ENCODE measurements at places on chromosomes 11 and 22.

DNA sequence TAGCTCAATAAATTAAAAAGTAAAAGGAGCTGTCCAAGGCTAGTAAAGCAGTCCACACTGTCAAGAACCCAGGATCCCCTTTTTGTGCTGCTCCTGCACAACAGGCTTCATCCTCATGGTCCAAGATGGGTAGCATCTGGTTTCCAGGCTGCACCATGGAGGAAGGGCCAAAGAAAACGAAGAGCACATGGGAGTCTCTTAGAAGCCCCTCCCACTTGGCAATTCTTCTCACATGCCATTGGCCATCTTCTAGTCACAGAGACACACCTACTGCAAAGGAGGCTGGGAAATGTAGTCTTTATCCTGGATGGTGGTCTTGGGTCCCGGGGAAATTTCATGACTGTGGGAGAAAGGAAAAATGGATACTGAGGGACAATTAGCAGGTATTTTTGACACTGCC lies 37.8 kb downstream of the PRR5L start:
- DNase-seq: peak; percentile 10

DNA sequence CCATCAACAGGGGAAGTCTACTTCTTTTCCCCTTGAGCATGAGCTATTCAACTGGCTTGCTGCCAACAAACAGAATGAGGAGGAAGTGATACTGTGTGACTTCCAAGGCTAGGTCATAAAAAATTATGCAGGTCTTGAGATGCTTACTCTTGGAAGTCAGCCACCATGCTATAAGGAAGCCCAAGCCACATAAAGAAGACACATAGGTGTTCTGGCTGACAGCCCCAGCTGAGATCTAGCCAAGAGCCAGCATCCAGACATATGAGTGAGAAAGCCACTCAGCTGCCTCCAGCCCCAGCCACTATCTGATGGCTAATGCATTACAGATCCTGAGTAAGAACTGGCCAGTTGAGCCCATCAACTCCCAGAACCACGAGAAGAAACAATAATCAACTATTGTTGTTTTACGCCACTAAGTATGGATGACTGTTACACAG lies 31.0 kb upstream of the PPP2R1B start:
- DNase-seq: no peak

GRCh38 chr11:74966651-74967050 lies 17.6 kb downstream of the SPCS2 start:
- no peak for DNase-seq

GRCh38 chr11:61297746-61298145 lies 2.6 kb upstream of the VWCE start:
- peak; percentile 30 for DNase-seq

GRCh38 chr11:36817336-36817965 lies 219.4 kb upstream of the RAG2 start:
- DNase-seq: no peak

GRCh38 chr11:117444711-117445658 lies 117.3 kb downstream of the CEP164 start:
- peak; percentile 33 for DNase-seq

DNA sequence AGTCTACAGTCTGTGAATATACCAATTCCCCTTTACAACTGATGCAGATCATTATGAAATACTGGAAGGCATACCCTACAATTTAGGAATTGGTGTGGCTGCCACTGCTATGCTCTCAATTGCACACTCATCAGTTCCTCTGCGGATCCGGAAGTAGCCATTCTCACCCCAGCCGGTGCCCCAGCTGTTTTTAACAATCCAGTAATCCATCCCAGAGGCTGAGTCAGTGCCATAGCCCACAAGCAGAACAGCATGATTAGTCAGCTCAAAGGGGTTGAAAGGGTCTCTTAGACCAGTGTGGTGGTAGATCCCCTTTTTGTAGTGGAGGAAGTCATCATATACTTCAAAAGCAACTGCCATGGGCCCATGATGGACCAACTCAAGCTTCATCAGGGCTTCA lies 43.6 kb downstream of the CTSC start:
- DNase-seq: no peak

- DNase-seq: no peak
Measured at GRCh38 chr22:19686946-19687345, 27.4 kb upstream of the SEPTIN5 start.

- DNase-seq: peak; percentile 21
Measured at GRCh38 chr11:33620423-33621171, 80.0 kb downstream of the C11orf91 start.

DNA sequence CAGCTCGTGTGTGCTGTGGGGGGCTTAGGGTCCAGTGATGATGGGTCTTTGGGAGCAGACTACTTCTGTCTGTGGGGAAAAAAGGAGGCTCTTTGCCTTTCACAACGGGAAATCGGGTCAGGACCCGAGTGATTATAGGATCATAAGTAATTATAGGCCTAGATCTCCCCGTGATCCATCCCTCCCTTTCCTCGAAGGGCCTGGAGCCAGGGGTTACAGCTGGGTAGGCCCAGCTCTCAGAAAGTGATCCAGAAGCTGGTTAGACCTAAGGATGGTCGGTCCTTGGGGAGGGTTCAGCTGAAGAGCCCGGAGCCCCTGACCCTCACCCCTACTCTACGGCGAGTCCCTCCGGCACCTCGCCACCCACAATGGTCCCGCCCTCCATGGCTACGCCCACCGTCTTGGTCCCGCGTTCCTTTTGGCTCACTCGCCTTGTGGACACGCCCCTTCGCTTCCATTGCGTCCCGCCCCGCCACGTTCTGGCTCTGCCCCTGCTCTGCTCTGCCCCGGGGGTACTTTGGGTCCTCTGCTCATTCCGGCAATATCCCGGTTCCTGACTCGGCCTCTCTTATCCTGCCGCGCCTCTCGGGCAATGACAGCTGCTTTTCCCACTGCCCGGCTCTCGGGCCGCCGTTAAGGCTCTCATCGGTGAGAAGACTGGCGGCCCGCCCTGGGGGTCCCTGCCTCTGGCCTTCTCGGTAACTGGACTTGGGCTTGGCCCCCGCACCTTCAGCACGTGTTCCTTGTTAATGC lies 5.0 kb downstream of the IGSF22 start:
- no peak for DNase-seq

DNA sequence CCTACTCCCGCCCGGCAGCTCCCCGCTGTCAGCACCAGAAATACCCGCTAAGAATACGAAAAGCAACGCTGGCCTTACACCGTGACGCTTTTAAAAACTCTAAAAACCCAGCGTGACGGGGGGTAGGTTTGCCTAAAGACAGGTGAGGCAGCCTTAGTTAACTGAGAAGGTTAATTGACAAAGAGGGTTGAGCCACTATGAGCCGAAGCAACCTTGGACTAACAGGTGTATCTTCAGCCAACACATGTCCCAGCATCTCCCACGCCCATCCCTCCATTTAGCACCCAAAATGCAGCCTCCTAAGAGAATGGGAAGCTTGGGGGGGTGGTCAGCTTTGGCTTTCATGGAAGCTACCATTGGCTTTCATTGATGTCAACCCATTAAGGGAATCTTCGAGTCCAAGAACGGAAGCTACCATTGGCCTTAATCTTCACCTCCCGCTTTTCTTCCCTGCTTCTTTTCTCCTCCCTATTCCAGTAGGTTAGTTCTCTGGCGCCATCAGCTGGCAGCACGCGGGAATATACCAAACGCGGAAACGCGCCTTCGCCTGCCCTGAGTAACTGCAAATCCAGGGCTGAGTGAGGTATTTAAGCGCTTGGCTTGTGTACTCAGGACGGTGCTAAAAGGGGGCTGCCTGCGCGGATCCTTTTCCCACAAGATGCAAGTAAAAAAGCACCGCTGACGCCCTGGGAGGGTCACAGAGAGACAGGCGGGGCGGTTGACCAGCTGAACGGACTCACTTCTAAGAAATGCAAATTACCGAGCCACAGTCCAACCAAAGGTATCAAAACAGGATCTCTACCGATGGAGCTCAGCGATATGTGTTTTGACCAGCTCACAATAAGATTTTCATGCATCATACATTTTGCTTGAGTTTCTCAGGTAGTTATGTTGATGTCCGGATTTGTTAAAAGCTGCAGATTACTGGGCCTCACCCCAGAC lies 38.5 kb upstream of the GLYATL1 start:
- DNase-seq: peak; percentile 34

GRCh38 chr11:106208760-106209159 lies 131.3 kb downstream of the AASDHPPT start:
- DNase-seq: peak; percentile 84

GRCh38 chr22:46075764-46076531 lies 74.4 kb upstream of the PPARA start:
- no peak for DNase-seq

- DNase-seq: no peak
Measured at GRCh38 chr11:65592858-65593517, 2.6 kb downstream of the KCNK7 start.

GRCh38 chr22:29838599-29838956 lies 504 bp upstream of the ASCC2 start:
- DNase-seq: no peak

DNA sequence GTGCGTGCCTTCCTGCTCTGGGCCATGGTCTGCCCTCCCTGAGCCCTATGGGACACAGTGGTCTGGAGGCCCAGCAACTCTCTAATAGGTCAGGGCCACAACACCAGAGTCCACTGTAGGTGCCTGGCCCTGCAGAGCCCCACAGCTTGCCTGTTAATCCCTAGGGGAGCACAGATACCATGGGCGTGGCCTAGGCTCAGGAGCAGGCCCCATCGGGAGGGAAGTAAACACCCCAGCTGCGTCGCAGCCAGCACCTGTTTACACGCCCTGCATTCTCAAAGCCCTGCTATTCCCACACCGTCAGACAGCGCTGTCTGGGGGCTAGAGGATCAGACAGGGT lies 2.5 kb downstream of the KCTD17 start:
- peak; percentile 63 for DNase-seq

- no peak for DNase-seq
Measured at GRCh38 chr22:17633217-17633997, 4.9 kb upstream of the ATP6V1E1 start.

GRCh38 chr11:112797648-112798293 lies 163.4 kb upstream of the NCAM1 start:
- DNase-seq: peak; percentile 44

DNA sequence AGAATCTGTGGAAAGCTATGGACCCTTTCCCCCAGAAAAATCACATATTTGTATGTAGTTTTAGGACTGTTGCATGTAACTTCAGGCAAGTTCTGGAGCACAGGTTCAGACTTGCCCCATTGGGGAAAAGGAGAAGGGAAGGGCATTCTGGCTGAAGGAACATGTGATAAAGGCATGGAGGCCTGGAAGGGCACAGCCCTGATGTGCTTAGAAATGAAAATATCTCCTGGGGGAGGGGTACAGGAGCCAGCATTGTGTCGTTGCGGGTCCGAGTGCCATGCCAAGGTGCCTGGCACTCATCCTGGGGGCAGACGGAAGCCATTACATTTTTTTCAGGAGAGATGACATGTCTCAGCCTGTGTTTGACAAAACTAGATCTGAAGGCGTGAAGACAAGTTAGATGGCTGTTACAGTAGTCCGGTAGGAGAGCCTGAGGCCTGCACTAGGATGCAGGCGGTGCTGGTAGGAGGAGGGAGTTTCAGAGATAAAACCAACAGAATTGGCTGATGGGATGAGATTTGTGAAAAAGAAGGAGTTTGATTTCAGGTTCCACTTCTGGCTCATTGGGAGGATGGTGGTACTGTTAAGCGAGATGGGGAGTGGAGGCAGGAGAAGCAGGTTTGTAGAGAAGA lies 96.9 kb downstream of the TEAD1 start:
- no peak for DNase-seq

DNA sequence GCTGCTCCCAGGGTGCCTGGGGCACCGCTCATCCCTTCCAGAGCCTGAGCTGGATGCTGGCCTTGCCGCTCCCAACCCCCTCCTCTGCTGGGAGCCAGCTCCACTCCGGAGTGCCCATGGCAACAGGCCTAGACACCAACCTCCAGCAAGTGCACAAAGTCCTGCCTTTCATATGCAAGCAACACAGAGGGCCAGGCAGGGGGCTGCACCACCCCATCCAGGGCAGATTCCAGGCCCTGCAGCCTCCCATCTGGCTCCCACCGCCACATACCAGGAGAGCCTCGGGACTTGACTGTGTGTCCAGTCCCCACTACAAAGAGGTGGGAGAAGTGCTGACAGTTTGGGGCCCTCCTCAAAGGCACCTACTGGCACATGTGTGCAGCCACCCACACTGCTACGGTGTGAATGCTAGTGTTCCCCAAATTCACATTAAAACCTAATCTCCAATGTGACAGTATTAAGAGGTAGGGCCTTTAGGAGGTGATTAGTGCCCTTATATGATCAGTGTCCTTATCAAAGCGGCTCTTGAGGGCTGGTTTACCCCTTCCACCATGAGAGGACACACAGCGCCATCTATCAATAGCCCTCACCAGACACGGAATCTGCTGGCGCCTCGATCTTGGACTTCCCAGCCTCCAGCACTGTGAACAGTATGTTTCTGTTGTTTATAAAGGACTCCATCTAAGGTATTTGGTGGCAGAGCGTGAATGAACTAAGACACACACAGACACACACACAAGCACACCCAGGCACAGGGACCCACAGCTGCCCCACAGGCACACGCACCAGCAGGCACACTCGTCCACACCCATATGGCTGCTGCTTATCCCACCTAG lies 16.2 kb downstream of the ARVCF start:
- no peak for DNase-seq

DNA sequence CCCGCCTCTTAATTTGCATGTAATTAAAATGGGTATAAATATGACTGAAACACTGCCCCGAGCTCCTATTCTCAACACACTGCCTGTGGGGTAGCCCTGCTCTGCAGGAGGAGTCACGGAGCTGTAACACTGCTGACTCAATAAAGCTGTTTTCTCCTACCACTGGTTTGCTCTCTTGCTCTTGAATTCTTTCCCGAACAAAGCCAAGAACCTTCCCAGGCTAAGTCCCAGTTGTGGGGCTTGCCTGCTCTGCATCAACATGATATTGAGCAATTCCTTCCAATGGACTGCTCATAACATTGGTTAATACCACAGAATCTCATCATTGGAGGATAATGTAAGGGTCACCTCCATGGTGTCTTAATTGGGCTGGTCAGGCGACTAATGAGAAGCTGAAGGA lies 114.4 kb downstream of the FBXO7 start:
- DNase-seq: no peak

DNA sequence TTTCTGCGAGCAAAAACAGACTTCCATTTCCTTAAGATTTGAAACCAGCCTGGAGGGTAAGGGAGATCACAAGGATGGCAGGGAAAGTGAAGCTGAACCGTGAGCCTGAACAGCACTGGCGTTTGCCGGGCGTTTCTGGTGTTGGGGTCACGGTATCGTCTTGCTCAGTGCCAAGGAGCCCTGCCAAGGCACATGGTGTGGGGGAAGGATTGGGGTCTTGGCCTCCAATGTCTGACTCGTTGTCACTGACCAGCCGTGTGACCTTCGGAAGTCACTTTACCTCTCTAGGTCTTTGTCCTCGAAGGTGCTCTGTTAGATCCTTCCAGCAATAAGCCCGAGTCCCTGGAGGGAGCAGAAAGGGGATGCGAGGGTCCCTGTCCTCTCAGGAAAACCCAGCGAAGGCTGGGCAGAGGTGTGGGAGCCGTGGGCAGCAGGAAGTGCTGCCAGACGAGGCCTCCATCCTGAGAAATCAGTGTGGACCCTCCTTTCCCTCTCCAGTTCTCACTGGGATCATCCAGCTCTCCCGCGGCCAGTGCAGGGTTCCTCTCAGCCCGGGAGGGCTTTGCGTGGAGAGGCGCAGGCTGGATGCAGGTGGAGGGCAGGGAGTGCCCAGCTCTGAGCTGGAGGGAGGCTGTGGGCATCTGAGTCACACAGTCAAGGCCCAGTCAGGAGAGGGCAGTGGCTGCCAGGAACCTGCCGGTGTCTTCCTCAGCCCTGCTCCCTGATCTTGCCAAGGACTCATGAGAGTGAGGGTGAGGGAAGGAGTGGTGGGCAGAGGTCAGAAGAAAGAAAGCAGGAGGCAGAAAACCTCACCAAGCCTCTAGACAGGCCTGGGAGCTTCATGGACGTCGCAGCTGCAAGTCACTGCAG lies 18.9 kb downstream of the TOM1 start:
- no peak for DNase-seq

GRCh38 chr11:75852406-75853017 lies 37.5 kb downstream of the UVRAG start:
- no peak for DNase-seq
